ACHN (cell line): ENCODE measurements at places on chromosomes 7 and 10.

GRCh38 chr10:11757454-11757820 lies 15.3 kb downstream of the ECHDC3 start:
- no peak for DNase-seq

DNA sequence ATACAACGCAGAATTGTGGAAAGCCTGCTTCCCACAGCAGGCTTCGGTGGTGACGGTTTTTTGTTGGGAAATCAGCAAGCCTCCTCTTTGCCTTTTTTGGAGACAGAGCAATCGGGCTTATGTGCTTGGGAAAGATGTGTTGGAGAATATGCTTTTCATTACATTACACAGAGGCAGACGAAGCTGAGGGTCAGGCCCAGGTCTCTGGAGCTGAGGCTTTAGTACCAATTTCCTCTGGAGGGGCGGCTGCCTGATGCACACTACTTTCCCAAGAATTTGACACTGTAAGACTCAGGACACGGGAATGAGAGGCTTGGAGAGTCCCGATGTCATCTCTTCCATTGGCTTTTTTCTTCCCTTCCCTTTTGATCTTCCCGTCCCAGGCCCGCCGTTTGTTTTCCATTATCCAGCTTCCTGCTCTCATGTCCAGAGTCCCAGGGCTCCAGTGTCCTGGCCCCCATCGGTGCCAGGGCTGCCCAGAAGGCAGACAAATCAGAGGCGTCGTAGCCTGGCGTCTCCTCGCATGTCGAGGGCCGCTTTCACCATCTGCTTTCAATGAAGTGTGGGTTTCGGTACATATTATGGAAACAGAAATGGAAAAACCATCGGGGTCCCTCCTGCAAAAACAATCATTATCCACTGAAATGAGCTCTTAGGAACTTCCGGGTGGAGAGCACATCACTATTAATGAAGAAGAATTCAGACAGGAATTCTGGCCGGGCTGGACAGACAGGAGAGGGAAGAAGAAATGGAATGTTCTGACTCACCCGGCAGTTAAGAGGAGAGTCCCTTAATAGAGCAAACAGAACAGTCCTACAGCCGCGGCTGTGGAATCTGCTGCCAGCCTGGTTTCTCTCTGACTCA lies 123.0 kb upstream of the JCAD start:
- DNase-seq: peak; percentile 76

GRCh38 chr7:112156412-112156811 lies 49.8 kb downstream of the DOCK4 start:
- DNase-seq: no peak

GRCh38 chr7:11331128-11332102 lies 357.7 kb downstream of the PHF14 start:
- DNase-seq: no peak

GRCh38 chr7:130922206-130923112 lies 188.5 kb upstream of the KLF14 start:
- DNase-seq: no peak

- DNase-seq: no peak
These were observed 670 bp downstream of the RCC1L start for GRCh38 chr7:75072981-75073283.

DNA sequence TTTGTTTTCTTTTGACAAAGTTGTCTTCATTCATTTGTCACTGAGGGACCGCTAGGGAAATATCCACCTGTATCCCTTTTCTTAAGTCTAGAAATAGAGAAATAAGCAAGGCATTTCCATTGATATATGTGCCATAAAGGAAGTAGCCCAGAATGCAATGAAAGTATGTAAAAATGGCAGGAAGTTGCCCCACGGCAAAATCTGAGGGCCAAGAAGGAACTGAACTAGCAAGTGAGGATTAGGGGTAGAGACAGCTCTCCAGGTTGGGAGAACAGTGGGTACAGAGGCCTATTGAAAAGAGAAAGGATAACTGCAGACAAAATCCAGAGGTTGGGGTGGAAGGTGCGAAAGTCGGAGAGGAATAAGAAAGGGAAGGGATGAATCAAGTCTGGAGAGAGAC lies 56.6 kb upstream of the TOMM7 start:
- DNase-seq: no peak

DNA sequence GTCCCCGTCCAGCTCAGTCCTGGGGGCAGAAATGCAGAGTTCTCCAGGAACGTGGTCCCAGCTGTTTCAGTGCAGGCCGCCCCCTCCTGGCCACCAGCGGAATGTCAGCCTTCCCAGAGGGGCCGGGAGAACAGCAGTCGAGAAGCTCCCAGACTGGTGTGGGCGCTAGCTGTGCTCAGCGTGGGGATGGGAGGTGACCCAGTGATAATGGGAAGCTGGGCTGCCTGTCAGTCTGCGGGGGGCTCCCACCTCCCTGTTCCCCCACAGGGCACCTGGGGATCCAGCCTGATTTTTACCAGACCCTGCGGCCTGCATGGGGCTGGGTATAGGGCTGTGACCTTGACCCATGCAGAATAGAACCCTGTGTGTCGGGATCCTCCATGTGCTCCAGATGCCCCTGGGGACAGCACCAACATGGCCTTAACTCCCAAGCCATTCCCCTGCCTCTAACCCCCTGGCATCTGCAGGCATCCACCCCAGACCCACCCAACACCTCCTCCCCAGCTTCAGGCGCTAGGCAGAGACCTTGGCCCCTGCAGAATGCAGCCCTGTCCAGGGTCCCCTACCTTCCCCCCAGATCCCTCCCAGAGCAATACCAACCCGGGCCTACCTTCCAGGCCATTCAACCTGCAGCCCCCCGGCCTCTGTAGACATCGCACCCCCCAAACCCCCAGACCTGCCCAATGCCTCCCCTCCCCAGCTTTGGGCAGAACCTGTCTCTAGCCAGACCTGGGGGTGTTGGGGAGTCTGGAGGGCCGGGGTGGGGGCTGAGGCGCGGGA lies 880 bp upstream of the ELN start:
- DNase-seq: peak; percentile 63

DNA sequence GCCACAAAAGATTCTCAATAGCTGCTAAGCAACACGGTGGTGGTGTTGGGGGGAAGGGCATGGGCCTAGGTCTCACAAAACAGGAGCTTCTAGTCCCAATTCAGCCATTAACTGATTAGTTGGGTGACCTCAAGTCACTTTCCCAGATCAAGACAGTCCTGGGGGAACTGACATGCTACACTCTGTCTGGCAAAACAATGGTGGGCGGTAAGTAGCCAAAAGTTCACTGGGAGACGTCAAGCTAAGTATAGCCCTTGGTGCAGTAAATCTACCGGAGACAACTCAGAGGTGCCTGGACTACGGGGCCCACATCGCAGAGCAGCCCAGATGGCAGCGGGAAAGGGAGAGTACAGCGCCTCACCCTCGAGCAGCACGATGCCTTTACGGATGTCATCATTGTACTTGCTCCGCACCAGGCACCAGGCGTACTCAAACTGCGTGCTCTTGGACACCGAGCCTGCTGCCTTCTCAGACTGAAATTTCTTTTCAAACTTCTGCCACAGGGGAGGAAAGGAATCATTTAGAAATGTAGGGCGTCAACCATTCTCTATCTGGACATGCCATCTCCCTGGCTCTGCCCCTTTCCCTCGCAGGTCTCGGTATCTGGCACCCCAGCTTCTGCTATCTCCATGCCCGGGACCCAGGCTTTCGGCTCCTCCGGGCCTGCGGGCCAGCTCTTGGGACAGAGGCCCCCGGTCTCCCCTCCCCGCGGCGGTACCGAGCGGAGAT lies 1.1 kb downstream of the FIS1 start:
- no peak for DNase-seq

DNA sequence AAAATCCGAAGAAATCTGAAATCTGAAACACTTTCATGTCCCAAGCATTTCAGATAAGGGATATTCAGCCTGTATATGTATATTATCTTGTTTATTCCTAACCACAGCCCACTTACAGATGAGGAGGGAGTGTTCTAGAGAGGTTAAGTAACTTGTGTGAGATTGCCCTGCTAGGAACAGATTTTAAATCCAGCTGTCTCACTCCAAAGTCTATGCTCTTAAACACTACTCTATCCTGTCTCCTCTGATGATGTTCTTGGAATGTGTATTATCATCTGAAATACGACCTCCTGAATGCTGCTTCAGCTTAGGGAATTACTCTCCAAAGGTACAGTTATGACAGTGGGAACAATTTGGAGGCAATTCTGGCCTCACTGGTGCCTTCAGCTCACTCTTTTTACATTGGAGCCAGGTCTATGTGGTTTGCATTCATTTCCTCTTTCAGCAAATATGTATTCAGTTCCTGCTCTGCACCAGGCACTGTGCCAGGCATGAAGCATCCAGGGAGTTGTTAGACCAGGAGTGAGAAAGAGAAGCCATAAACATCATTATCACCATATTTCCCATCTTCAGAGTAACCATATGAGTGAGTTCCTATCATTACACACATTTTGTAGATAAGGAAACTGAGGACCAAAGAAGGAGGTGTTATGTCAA lies 70.2 kb downstream of the NOC3L start:
- DNase-seq: no peak
